A673 (cell line): ENCODE measurements at places on chromosomes 7 and 10.

DNA sequence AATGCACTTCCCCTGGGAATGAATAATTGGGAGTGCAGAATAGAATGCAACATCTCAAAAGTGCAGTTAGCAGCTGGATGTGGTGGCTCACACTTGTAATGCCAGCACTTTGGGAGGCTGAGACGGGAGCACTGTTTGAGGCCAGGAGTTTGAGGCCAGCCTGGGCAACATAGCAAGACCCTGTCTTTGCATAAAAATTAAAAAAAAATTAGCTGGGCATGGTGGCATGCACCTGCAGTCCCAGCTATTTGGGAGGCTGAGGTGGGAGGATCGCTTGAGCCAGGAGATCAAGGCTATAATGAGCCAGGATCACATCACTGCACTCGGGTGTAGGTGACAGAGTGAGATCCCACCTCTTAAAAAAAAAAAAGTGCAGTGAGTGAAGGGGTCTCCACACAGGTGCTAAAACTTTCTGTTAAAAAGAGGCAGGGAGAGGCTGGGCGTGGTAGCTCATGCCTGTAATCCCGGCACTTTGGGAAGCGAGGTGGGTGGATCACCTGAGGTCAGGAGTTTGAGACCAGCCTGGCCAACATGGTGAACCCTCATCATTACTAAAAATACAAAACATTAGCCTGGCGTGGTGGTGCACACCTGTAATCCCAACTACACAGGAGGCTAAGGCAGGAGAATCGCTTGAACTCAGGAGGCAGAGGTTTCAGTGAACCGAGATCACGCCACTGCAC lies 13.5 kb upstream of the ZMIZ1 start:
- no peak for DNase-seq

DNA sequence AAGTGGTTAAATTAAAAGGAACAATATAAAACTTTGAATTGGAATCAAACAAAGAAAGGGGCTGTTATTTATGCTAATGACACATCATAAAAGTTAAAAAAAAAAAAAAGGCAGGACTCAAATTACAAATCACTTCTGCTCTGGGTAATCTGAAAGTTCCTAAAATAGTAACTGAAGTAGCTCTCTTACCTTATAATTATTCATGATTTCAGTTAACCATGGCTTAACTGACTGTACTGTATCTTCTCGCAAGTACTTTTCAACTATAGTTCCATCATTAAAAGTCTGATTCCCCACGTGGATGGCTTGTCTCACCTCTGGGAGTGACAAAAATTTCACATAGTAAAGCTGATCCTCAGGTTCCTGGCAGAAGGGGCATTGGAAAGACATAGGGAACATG lies 82.5 kb downstream of the CPVL start:
- DNase-seq, result peak; percentile 41

- peak; percentile 55 for DNase-seq
Measured at GRCh38 chr10:6647811-6648526, 67.9 kb upstream of the PRKCQ start.

DNA sequence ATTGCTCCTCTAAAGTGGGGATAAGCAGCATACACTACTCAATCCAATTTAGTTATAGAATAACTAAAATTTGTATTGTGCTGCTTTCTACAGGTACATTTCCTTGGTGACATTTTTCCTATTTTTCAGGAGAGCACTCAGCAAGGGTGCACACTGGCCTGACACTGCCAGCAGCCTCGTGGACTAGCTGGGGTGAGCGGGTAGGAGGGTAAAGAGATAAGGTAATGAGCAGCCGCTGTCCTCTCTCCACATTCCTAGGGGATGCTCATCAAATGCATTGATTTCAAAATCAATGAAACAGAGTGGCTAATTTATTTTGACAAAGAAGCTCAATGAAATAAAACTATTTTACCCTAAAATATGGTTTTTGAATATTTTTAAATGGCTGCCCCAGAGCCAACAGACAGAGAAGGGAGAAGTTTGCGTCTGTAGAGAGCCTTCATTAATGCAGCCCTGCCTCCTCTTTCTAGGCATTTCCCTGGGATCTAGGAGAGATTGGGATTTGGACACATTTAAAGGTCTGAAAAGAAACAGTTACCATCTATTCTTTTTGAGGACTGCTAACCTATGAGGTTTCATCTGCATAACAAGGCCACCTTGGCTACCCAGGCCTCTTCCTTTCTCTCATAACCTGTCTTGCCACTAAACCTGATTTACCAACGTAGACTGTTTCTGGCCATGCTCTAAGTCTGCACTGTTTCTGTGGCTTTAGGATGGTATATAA lies 561.0 kb downstream of the IPMK start:
- no peak for DNase-seq

DNA sequence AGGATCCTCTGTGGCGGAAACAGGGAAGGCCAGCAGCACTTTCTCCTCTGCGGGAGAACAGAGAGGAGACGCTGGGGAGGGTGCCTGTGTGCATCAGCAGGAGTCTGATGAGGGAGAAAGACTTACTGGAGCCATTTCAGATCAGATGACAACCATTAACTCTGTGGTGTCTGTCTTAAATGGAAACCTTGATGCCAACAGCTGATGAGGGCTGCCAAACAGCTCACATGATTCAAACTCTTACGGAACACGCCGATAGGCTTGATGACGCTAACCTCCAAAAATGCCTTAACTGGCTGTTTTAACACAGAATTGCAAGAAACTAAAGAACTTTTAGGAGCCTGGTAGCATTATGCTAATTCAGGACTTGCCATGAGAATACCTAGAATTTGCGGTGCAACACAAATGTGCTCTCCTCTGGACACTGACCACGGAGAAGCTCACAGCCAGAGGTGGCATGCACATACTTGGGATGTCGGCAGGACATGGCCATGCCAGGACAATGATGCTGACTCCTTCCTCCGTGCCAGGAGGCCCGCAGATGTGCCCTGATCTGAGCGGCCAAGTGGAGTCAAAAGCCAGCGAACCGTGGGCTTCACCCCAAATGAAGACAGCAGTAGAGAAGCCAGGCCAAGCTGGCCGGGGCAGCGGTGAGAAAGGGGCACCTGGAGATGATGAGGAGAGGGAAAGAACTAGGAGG lies 154.9 kb downstream of the ZMYND11 start:
- DNase-seq, result peak; percentile 14

- no peak for DNase-seq
Measured at GRCh38 chr7:80879849-80880248, 39.0 kb downstream of the SEMA3C start.

DNA sequence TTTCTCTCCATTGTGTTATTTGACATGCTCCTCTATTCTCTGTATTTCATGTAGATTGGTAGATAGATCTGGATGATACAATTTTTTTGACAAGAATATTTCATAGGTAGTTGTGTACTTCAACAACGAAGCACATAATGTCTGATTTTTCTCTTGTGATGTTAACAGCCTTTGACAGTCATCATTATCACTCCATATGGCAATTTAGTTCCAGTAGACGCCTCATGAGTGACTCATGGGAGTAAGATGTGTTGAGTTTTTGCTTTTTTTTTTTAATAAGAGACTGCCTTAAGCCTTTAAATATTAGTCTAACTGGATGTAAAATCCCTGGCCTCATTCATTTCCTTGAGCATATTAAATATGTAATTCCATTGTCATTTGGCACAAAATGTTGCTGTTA lies 123.5 kb upstream of the ZNF32 start:
- DNase-seq, result no peak

DNA sequence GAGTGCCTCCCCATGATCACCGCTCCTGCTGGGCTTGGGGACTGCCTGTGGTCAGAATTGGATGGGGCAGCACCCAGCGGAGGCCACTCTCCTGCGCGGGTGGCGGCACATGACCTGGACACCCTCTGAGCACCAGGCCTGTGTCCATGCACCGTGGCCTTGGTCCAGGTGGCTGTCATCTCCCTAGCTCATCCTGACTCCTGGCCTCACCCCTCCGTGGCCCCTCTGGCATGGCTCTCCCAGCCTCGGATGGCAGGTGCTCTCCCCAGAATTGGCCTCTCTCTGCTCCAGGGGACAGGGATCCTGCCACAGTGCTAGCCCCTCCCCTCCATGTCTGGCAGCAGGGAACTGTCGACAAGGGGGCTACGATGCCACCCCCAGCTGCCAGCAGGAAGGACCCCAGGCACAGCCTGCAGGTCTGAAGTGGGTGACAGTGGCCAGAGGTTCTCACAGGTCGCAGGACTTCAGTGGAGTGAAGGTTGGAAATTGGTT lies 37.2 kb upstream of the BTBD16 start:
- DNase-seq, result no peak

DNA sequence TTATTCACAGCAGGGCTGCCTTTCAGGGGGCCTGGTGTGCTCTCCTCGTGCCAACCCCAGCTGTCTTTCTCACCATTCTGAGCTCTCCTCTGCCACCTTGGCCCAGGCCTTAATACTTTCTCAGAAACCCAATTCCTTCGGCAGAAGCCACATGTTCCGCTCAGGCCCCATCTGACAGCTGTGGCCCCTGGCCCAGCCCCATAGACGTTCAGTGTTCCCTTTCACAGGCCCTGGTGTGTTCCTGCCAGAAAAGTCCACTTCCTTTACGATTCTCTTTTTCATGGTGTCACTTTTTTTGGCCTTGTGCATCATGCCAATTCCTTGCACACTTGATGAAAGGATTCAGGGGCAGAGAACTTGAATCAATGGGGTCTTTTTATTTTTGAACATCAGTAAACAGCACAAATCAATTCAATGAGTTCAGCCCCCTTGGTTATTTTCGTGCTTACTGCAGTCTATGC lies 15.9 kb upstream of the GPNMB start:
- DNase-seq, result no peak

- no peak for DNase-seq
Measured at GRCh38 chr10:113959383-113959760, 84.3 kb upstream of the ADRB1 start.
